Activated CD4-positive, alpha-beta T cell treated with anti-CD3 and anti-CD28 coated beads for 36 hours (primary cell): ENCODE measurements at places on chromosomes 2 and 18. TPM values are rescaled to one million over a fixed set of nuclear protein-coding genes. Genes with fewer than 3 reads are reported as not detected.

The POTEJ gene
- total RNA-seq, result not detected

The IKZF2 gene
- total RNA-seq, result 6.3 TPM

The LINC00305 gene
- not detected for total RNA-seq

The TFCP2L1 gene
- total RNA-seq, result 0.05 TPM

The COL3A1 gene
- total RNA-seq, result 0.12 TPM

The LRPPRC gene
- total RNA-seq, result 189 TPM

The CFAP221 gene
- not detected for total RNA-seq

The RIT2 gene
- not detected for total RNA-seq

The MLPH gene
- total RNA-seq, result 0.82 TPM

The LIPG gene
- total RNA-seq, result 0.79 TPM

The CHRNG gene
- total RNA-seq, result not detected

The C1QL2 gene
- not detected for total RNA-seq

The SLC35F6 gene
- 5.6 TPM for total RNA-seq

The HOXD1 gene
- total RNA-seq, result not detected
